ENCODE measurements at places on chromosomes 5 and 9.

GRCh38 chr5:176514244-176514950 is 22.8 kb downstream of the RNF44 start:
- no peak for DNase-seq

GRCh38 chr9:86099701-86100364 is 475 bp upstream of the GOLM1 start:
- peak; percentile 22 for DNase-seq

- no peak for DNase-seq
Observed at GRCh38 chr5:35543408-35543807, 74.3 kb upstream of the SPEF2 start.

DNA sequence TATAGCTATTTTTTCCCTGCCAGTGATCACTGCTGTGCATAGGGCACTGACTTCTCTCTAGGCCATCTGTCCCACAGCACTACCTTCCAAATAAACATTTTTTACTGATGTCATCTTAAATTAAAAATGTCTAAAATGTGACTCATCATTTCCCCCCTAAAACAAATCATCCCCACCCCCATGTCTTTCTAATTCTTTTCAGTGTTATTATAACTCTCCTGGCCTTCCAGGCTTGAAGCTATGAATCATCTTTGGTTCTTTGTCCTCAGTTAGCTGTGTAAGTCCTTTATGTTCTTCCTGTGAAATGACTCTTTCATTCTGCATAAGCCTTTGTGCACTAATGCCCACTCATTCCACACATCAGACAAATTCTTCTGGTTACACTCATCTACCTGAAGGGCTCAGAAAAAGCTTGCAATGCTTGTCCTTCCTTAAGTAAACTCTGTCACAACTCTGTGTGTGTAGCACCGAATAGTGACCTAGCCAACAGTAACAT is 78.1 kb downstream of the CFAP95 start:
- DNase-seq, result no peak

DNA sequence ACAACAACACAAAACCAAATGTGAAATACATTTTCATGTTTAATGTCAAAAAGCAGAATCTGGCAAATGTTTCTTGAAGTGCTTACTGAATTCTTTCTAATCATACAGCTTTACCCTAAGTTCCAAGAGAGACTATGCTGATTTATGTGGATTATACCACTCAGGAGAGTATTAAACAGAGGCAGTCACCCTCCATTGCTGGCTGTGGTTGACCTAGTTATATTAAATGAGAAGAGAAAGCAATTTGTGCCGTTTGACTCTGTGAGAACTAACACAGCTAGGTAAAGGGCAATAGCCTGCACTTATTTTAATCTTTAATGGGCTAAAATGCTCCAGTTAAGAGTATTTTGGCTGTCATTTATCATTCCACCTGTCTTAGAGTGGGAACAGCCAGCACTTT is 62.6 kb downstream of the ELL2 start:
- DNase-seq, result no peak

- DNase-seq, result no peak
Observed at GRCh38 chr9:27369591-27369990, 72.6 kb upstream of the EQTN start.

DNA sequence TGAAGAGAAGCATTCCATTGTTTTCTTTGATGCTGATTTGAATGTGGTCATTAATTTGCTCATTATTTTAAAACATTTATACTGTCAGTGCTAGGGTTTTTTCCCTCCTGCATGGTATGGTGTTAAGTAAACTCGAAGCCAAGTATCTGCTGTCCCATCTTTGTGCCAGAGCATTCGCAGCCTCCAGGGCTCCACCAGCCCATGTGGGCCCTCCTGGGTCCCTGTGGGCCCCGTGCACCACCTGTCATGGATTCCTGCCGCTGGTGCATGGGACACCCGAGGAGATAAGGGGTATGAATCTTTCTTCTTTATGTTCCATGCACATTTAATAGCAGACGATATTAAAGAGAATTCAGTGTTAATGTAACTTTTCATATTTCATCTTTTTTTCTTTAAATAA is 95.1 kb downstream of the TRIO start:
- DNase-seq, result no peak

DNA sequence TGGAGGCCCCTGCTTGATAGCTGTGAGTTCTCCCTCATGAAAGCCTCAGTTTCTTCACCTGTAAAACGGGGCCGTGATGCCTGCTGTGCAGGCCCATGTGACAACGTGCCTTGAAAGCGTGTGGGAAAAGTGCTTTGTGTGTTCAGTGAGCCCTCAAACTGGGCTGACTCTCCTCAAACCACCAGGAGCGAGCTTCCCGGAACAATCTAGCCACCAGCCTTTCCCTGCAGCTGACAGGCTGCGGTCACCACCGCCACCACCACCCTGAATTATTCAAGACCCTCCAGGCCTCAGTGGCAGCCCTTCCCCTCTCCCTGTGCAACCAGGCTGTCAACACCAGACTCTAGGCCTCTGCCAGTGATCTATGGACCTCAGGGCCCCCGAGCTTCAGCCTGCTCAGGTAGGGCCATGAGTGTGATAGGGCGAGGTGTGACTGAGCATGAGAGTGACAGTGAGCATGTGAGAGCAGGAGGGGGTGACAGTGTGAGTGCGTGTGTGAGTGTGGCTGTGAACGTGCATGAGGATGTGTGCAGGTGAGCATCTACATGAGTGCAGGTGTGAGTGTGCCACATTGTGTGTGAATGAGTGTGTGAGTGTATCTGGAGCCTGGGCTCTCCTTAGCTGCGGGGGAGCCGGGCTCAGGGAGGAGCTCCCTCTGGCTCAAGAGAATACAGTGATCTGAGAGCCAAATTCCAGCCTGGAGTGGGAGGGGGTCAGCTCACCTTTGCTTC is 53.3 kb upstream of the PSD2 start:
- no peak for DNase-seq

DNA sequence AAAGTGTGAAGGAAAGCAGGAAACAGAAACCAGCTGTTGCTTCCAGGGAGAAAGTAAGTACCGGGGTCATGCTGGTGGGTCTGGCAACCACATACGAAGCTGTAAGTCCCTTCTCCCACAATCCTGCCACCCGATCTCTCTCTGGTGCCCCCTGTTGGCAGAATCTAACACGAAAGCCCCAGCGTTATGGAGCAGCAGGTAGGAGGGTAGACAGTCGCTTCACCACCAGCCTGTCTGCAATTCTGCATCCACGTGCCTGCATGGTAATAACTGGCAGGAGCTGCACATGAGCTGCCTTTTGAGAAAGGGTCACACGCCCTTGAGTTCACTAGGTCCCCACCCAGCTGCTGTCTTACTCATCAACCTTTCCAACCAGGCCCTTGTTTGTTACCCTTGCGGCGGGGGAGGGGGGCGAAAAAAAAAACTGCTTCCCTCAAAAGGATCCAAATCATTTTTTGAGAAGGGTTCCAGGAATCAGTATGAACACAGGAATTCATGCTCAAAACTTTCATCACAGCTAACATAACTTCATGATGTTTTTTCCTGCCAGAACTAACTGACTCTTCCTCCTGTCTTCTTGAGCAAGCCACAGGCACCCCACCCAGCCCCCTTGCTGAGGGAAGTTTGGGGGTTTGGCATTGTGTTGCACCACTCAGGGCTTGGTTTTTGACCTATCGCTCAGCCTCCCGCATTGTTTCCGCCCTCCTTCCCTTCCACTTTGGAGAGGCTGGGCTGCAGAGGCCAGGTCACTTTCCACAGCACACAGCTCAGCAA is 19.6 kb upstream of the TMEM252 start:
- DNase-seq, result peak; percentile 20

DNA sequence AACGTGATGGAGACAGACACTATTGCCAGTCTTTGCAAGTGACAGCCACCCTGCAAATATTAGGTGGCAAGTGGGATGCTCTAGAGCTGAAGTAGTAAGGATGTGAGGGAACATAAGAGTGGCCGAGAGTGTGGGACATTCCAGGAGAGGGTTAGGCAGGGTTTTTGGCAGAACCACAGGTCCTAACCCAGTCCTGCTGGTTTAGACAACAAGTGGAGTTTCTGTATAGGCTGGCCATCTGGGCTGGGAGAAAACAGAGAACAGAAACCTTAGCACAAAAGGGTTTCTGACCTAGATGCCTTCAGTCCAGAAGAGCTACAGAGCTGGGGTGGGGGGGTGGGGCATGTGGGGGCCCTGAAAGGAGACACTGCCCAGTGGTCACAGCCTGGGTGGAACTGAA is 107.4 kb downstream of the TMEM174 start:
- no peak for DNase-seq

GRCh38 chr5:64637837-64638443 is 52.4 kb upstream of the SHISAL2B start:
- DNase-seq, result no peak

DNA sequence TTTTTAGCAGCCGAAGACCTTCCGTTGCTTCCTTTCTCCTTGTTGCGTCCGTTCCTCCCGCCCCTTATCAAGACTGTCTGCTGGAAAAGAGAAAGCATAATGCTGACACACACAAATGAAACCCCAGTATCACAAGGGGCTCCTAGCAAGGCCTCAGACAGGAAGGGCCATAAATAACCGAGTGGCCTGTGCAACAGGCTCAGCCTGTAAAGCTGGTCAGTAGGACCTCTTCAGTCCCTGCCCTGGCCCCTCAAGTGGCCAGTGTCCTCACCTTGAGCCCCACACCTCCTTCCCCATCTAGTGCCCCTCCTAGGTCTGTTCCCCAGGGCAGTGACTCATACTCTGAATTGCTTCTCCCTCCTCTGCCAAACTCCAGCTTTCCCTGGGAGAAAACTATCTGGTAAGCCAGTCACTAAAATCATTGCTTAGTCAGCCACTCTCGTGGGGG is 174.6 kb upstream of the IL12B start:
- no peak for DNase-seq

DNA sequence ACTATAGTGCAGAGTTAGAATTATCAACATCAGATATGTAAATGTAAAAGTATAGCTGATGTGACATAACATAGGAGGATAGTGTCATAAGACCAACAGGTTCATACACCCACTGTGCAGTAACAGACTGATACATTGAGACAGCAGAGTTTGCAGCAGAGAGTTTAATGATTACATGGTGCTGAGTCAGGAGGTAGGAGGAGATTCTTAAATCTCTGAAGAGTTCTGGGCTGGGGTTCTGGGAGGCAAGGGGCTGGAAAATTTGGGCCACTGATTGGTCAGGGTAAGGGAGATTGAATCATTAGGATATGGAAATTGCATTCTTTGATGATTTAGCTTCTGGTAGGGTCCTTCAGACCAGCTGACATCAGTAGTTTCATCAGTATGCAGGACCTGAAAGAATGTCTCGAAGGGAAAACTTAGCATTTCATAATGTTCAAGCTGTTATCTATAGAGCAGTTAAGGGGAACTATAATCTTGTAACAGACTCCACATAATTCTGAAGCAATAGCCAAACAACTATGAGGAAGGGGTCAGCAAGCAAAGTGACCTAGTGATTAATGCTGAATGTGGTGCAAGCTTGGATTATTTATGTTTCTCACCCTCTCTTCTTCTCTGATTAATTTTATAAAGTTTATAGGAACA is 35.6 kb downstream of the CCL28 start:
- no peak for DNase-seq

DNA sequence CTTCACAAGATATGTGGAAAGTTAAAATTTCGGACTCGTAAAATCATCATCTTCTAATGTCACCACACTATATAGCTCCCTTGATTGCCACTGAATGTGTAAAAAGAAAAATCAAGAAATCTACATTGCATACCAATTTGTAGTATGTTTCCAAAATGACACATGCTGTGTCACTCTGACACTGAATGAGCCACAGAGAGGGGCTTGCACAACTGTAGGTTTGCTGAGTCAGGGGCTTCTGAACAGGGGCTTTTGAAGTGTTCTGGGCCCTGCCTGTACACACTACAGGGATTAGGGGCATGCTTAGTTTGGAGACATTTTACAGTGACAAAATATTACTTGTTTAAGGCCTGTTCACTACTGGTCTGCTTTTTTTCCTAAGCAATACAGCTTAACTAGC is 234.4 kb upstream of the GRAMD2B start:
- no peak for DNase-seq

- no peak for DNase-seq
Observed at GRCh38 chr9:95778957-95779356, 96.5 kb upstream of the ERCC6L2 start.

DNA sequence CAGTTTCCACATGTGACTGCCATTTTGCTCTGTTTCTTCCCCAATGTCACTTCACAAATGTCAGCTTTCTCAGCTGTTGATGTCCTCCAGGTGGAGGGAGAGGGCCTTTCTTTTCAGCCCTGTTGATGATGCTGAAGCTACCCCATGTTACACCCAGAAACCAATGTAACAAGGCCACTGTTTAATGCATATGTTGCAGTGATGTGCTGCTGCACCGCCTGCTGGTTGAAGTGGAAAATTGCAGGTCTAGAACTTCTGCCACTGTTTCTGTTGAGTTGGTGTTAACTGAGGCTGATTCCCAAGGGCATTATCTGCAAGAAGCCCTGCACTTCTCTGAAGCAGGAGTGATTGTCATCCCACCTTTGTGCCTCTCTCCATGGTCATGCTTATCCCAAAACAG is 428.4 kb downstream of the KDM4C start:
- DNase-seq, result no peak

DNA sequence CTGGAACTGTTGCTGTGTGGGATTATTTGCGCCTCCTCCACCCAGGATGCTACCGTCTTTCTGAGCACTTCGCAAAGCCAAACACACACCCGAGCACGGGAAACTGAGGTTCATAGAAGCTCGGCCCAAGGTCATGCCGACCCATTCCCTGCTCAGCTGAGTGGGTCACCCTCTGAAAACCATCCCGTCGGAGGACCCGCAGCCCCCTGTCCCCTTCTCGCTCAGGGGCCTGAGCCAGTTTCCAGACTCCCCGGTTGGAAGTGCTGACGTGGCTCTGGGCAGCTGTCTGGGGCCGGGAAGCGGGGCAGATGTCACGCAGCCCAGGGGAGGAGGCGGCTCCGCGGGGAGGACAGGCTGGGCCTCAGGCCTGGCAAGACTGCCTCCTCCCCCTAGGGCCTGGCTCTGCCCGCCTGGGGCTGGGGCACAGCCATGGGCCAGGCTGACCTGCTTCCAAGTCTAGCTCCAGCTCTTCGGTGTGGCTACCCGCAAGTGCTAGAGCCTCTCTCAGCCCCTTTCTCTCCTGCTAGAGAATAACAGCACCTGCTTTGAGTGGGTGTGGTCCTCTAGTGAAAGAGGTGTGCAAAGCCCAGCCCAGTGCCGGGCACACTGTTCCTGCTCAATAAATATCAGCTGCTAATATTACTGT is 9.9 kb upstream of the CXXC5 start:
- DNase-seq, result no peak

DNA sequence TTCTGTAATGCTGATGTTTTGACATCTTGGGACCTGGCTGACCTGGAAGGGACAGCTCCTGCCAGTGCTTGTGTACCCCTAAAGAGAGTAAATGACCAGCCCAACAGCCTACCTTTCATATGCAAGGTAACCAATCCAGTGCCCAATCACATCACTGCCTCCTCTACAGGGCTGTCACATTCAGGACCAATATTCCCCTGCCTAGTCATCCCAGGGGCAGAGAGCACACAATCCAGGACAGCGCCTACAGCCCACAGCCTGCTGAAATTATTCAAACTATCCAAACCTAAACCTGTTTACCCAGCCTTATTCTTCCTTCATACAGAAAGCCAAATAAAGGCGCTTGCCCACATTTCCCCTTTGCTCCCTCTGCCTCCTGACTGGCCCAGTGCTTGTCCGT is 284.1 kb downstream of the CTNND2 start:
- DNase-seq, result no peak
